RCC 7860 (cell line): ENCODE measurements at places on chromosomes 2 and 18.
A peak's percentile ranks its signal among the peaks of the same experiment; 100 is the strongest.

- DNase-seq = no peak
These were observed 295.1 kb downstream of the CNTNAP5 start for GRCh38 chr2:124320051-124320688.

DNA sequence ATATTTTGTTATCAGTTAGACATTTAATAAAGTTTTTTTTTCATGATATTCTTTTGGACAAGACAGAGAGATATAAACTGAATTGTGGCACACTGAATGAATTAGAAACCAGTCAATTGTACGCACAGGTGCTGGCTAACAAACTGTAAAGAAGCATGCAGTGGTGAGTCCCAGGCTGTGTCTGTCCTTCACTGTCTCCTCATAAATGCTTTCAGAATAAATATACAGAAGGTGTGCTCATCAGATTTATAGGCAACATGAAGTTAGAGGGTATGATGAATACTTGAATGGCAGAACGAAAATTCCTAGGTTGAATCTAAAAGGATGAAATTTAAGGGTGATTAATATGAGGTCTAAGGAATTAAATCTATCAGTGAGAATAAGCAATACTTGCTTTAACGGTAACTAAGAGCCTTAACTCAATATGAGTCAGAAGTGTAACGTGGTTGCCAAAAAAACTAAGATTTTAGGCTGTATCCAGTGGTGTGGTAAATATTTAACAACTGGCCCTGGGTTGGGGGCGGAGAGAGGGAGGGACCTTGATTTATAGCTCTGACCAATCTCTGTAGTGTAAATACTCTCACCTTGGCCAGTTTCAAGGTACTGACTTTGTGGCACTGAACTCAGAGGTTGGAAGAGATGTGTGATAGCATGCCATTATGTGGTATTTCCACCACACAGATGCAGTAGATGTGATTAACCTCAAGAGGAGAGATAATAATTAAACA lies 41.9 kb upstream of the AAK1 start:
- peak; percentile 49 for DNase-seq

DNA sequence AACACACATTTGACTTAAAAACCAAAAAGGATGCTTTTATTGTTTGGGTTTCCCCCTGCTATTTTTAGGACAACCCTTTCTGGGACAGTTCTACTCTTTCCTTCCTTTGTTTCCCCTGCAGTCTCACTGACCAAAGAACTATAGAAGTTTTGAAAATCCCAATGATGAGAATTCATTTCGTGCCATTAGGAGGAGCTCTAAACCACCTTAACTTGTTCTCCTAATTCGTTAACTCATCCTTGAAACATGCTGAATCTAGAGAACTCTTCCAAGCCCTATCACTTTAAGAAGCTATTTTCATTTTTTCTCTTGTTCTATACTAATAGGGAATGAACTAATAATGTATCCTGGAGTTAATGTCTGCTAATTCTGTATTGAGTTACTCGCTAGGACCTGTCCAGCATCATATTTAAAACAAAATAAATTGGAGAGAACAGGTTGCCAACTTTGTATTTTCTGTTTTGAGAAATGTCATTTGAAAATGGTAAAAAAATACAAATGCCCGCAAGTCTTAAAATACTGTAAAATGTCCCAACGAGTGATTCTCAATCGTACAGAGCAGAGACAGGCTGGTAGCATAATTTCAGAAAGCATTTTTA lies 62.9 kb downstream of the AFTPH start:
- DNase-seq = peak; percentile 59

GRCh38 chr2:88765154-88765888 lies 73.8 kb downstream of the RPIA start:
- no peak for DNase-seq

DNA sequence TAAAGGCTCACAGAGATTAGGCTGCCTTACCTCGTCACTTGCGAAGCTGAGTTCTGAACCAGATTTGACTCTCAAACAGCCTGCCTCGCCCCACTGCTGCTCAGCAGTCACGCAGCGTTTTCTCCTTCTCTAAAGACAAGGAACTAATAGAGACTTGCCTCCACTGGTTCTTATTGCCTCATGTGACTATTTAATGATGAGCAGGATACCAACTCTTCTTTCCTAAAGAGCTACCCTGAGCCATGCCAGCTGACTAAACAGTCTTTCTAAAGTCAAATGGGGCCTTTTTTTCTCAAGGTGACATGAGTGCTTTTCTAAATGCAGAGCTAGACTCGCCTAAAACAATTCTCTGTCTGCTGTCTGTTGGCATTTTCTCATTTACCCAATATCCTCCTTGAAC lies 147.5 kb downstream of the NCKAP5 start:
- DNase-seq = no peak

GRCh38 chr2:75844651-75845050 lies 133.9 kb upstream of the GCFC2 start:
- no peak for DNase-seq

GRCh38 chr2:12162269-12163247 lies 416.1 kb downstream of the LPIN1 start:
- DNase-seq = no peak

GRCh38 chr2:69353360-69353759 lies 33.7 kb downstream of the GFPT1 start:
- no peak for DNase-seq

GRCh38 chr2:63604666-63605065 lies 15.9 kb downstream of the MDH1 start:
- no peak for DNase-seq

DNA sequence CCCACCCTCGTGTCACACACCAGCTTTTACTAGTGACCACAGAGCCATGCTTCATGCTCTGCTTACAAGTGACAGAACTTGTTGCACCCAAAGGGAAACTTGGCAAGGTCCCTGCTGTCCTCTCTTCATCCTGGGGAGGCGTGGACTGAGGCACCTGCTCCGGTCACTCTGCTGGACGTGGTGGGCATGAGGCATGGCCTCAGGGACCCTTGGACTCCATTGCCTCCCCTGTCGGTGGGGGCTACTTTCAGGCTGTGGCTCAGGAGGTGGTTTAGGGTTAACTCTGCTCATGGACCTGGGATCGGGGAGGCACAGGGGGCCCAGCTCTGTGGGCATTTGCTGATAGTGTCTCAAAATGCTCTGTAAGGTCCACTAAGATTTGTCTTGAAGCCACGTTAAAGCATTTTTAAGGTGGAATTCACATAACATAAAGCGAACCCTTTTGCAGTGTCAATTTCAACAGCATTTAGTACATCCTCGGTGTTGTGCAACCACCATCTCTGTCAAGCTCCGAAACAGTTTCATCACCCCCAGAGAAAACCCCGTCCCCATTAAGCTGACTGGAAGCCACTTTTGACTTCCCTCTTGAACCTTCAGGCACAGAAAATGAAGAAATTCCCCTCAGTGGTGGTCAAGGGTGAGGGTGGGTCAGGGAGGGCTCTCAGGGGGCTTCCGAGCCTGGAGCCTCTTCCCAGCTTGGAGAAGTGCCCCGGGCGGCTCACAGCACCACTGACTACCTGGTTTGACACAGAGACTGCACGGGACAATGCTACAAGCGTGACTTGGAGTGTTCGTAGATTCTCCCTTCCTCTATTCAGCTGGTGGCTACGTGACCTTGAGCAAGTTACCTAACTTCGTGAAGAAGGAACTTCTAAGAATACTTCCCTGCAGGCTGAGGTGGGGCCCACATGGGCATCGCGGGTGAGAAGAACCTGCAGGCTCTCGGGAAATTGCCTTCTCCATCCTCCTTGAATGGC lies 100.0 kb upstream of the HDAC4 start:
- DNase-seq = no peak

GRCh38 chr2:203396667-203397066 lies 68.5 kb downstream of the ABI2 start:
- DNase-seq = no peak

GRCh38 chr2:9262671-9263171 lies 56.1 kb downstream of the ASAP2 start:
- no peak for DNase-seq

- DNase-seq = peak; percentile 20
These were observed 23.7 kb downstream of the NCAPH start for GRCh38 chr2:96359310-96359709.

- DNase-seq = no peak
These were observed 97.8 kb downstream of the KYNU start for GRCh38 chr2:142975239-142975638.

DNA sequence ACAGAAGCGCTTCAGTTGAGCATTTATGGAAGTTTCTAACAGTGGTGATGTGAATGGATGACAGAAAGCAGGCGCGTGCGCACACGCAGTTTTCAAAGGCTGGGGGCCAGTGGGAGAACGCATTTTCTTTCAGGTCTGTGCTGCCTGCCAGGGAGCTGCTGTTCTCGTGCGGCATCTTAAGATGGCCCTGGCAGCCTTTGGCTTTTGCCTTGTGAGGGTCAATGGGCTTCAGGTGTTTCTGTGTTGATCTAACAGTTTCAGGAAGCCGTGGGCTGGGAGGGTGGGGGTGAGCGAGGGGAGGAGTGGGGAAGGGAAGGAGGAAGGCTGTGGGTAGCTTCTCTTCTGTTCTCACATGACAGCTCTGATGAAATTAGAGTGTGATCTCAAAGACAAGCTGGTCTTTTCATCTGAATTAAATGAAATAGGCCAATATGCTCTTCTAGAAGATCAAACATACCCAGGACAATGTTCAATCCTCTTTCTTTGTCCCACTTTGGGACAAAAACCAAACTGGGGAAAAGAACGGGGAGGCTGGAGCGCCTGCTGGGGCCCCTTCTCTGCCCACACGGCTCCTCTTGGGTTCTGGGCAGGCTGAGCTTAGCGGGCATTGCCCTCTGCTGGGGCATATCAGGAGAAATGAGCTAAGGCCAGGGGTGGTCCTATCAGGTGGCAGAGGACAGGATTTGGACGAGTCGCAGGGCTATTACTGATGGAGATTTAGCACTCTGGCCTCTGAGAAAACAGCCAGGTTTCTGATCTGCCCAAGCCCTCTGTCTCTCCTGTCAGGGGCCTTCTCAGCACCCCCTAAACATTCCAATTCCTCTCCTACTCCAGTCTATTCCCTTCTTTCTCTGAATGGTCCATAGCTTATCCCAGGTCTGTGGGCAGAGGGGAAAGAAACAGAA lies 126.2 kb upstream of the LGALSL start:
- DNase-seq = no peak

GRCh38 chr2:27990030-27990590 lies 99.6 kb downstream of the BABAM2 start:
- peak; percentile 81 for DNase-seq

GRCh38 chr2:150610670-150611279 lies 123.3 kb upstream of the RND3 start:
- peak; percentile 33 for DNase-seq

GRCh38 chr2:76977846-76978727 lies 544.1 kb downstream of the LRRTM4 start:
- DNase-seq = no peak

- DNase-seq = no peak
These were observed 207.0 kb upstream of the SALL3 start for GRCh38 chr18:78772360-78773302.
